ENCODE measurements at places on chromosomes 7 and 10.

- no peak for DNase-seq
These were observed 31.6 kb downstream of the MKLN1 start for GRCh38 chr7:131359136-131359776.

DNA sequence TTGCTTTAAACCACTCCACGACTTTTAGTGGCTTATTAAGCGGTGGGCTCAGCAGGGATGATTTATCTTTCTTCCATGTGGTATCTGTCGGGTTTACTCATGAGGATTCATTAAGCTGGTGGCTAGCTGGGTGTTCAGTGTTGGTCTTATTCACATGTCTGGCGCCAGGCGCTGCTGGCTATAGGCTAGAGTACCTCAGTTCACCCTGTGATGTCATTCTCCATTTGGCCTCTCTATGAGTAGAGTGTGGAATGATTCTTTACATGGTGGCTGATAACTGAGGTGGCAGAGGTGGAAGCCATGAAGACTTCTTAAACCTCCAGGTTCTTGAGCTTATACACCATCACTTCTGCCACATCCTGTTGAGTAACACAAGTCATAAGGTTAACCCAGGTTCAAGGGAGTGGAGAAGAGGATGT, 115.4 kb downstream of the MLLT10 start:
- no peak for DNase-seq

GRCh38 chr10:117796130-117796745, 250.5 kb downstream of the RAB11FIP2 start:
- no peak for DNase-seq

GRCh38 chr7:128120976-128121490, 89.8 kb upstream of the LRRC4 start:
- no peak for DNase-seq

DNA sequence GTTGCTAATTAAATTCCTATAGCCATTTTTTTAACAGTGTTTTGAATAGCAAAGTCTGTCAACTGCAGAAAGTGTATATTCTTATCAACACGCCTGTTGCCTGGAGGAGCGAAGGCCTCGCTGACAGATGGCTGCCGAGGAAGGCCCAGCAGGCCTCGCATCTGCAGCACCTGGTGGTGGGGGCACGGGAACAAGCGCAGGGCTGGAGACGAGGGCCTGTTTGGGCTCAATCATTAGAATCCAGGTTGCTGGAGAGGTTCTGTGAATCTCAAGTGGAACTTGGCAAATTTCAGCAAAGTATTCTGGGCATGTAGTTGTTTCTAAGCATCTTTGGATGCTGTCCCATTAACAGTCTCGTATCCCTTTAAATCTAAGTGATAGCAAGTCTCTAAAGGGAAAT, 66.1 kb upstream of the FAM204A start:
- no peak for DNase-seq

- DNase-seq: no peak
These were observed 560.8 kb downstream of the POM121L12 start for GRCh38 chr7:53596230-53596629.

DNA sequence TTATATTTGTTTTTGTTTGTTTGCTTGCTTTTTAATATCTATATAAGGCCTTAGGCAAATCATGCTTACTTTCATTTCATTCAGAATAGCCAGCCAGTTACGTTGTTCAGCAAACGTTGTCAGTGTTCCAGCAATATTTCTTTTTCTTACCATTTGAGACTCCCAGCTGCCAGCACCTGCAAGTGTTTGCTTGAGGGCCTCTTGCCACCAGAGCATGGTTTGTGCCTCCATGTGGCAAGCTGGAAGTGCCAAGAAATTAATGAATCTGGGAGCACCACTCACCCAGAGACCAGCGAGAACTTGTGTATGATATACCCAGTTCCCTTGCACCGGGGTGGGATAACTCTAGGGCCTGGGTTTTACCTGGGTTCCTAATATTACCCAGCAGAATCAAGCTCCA, 177.1 kb upstream of the CSTF2T start:
- DNase-seq: no peak

All from GM13977 (cell line).